ENCODE measurements at places on chromosomes 6 and 20.

GRCh38 chr20:51402201-51402600 is 140.3 kb downstream of the NFATC2 start:
- DNase-seq = peak; percentile 59

GRCh38 chr6:138188278-138188941 is 26.7 kb downstream of the ARFGEF3 start:
- no peak for DNase-seq

- DNase-seq = no peak
Measured at GRCh38 chr6:44966449-44967092, 361.6 kb upstream of the RUNX2 start.

DNA sequence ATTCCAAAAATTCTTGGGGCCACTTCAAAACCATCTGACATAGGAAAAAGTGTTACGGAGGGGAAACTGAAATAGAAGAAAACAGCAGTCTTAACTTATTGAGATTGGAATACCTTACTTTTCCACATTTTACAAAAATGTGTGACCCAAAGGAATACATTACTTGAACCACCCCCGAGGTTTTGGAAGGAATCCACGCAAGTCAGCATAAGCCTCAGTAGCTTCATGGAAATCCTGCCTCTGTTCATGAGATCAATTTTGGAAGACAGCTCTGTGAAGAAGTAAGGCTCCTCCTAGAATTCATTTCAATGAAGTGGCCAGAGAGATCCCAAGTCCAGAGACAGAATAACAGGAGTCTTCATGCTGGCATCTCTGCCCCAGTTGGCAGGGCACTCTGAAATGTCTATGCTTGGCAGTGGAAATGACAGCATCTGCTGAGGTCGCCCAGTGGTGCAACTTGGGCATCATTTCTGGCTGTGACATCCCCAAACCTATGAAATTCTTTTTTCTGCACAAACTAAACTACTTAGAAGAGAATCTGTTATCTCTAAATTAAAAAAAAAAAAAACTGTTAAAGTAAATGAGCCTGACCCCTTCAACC is 132.5 kb downstream of the EPM2A start:
- DNase-seq = no peak

GRCh38 chr6:16296061-16296670 is 57.8 kb downstream of the GMPR start:
- no peak for DNase-seq

DNA sequence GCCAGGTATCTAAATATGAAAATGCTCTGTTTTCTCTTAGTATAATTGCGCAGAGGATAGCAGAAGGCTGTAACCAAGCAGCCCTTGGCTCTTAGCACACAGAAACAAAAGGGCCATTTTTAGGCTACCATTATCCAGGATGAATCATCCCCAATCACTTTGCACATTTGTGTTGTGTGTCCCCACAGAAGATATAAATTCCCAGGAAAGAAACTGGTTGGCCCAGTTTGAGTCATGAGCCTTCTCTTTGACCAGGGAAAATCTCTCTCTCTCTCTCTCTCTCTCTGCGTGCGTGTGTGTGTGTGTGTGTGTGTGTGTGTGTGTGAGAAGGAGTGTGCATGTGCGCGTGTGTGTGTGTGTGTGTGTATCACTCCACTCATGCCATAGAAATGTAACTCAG is 178.5 kb downstream of the FRK start:
- no peak for DNase-seq

GRCh38 chr6:139594333-139594965 is 220.0 kb upstream of the CITED2 start:
- DNase-seq = no peak

DNA sequence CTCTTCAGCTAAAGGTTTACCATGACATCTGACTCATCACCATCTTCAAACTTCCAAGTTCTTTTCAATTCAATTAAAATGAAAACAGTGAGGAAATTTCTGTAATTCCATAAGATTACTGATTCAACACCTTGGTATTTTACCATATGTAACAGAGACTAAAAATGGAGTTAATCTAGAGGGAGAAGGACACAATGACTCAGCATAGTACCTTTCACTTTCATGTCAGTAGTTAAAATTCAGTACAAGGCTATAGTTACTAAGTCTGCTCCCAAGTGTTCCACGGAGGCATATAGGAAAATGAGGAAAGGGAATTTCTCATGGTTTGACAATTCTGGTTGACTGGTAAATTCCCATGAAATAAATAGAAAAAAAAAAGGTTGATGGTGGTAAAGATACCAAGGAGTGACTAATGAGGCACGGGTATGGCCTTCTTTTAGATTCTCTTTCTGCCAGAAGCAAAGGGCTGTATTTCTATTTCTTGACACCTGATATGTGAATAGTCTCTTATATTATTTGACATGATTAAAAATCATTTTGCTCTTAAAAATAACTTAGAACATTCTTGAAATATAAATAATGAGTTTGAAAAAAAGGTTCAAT is 526.7 kb upstream of the ADGRB3 start:
- no peak for DNase-seq

- DNase-seq = peak; percentile 45
Measured at GRCh38 chr20:50848341-50848808, 53.5 kb downstream of the BCAS4 start.

GRCh38 chr6:77457720-77458349 is 5.5 kb downstream of the HTR1B start:
- peak; percentile 41 for DNase-seq

- DNase-seq = no peak
Measured at GRCh38 chr6:107374264-107374663, 85.1 kb downstream of the PDSS2 start.

DNA sequence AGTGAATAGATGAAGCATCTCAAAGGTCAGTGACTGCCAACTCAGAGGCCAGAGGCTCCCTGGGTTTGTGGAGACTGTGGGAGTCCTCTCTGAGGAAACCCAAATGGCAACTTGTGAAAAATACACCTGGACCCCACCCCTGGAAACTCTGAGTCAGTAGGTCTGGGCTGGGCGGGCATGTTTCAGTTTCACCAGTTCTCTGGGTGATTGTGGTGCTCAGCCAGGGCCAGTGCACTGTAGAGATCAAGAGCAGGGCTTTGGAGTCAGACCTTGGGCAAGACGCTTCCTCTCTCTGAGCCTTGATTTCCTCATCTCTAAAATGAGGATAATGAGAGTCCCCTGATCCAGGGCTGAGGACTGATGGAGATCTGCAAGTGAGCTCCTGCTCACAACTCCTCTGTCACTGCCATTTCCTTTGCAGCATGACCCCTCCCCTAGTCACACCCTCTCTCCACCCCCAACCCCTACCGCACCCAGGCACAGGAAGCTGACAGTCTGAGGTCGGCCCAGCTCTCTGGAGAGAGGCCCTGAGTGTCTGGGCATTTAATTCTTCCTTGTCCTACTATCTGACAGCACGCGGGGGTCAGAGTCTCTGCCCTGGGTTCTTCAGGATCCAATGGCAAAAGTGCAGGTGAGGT is 5.1 kb downstream of the DEF6 start:
- DNase-seq = peak; percentile 81

- no peak for DNase-seq
Measured at GRCh38 chr20:51029963-51030920, 7.3 kb upstream of the KCNG1 start.

GRCh38 chr20:57977569-57977968 is 250.9 kb downstream of the ANKRD60 start:
- no peak for DNase-seq

- DNase-seq = no peak
Measured at GRCh38 chr6:129957941-129958898, 60.2 kb upstream of the L3MBTL3 start.

GRCh38 chr20:56088375-56088774 is 83.1 kb upstream of the CBLN4 start:
- DNase-seq = no peak

GRCh38 chr6:158560836-158561320 is 987 bp downstream of the TMEM181 start:
- DNase-seq = peak; percentile 16

- no peak for DNase-seq
Measured at GRCh38 chr6:76790045-76790796, 673.1 kb downstream of the HTR1B start.

DNA sequence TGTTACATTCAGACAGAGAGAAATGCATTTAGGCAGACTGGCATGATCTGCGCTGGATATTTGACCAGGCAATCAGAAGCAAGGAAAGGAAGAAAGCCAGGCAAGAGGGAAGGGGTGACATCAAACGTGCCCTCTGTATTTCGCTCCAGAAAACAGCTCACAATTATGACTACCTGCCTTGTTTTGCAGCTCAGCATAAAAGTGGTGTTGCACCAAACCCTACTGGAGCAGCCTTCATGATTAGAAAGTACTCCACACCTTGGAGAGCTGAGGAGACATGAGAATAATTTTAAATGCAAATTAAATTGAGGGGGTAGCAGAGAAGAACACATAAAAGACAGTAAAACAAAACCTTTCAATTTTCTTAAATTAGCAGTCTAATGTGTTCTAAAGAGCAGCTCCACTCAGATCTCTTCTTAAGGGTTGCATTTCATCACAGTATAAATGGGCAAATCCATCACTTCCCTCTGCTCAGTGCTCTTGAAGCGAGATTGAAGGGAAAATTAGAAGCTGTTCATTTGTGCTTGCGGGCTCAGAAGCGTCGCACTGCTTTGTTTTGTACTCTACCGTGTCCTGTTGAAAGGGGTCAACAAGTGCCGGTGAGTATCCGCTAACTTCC is at the start of gene PHACTR1:
PHACTR1 (plus strand) TSS at position 470 of the 619 bp plus-strand sequence.
- DNase-seq = no peak

DNA sequence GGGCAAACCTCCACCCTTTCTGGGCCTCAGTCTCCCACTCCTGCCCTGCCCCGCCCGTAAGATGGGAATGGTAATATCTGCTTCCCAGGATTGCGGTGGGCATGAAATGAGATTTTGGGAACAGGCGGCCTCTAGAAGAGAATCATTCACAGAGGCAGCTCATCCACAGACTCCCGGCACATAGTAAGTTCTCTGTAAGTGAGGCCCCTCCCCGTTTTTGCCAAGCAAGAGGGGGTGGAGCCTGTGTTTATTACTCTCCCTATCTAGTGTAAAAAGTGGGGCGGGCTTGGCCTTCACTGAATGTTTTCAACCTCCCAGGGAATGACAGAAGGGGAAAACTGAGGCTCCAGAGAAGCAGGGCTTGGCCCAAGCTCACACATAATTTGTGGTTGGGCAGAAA is 20.0 kb downstream of the SUN5 start:
- DNase-seq = no peak

GRCh38 chr6:92050216-92050615 is 1369.1 kb downstream of the EPHA7 start:
- no peak for DNase-seq

DNA sequence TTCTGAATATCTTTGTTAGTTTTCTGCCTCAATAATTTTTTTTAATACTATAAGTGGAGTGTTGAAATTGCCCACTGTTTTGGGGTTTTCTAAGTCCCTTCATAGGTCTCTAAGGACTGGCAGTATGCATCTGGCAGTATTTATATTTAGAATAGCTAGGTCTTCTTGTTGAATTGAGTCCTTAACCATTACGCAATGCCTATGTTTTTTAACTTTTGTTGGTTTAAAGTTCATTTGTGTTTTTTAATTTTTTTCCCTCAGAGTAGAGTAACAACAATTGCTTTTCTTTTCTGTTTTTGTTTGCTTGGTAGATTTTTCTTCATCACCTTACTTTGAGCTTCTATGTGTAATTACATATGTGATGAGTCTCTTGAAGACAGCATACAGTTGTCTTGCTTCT is 375.9 kb upstream of the EYS start:
- DNase-seq = no peak

DNA sequence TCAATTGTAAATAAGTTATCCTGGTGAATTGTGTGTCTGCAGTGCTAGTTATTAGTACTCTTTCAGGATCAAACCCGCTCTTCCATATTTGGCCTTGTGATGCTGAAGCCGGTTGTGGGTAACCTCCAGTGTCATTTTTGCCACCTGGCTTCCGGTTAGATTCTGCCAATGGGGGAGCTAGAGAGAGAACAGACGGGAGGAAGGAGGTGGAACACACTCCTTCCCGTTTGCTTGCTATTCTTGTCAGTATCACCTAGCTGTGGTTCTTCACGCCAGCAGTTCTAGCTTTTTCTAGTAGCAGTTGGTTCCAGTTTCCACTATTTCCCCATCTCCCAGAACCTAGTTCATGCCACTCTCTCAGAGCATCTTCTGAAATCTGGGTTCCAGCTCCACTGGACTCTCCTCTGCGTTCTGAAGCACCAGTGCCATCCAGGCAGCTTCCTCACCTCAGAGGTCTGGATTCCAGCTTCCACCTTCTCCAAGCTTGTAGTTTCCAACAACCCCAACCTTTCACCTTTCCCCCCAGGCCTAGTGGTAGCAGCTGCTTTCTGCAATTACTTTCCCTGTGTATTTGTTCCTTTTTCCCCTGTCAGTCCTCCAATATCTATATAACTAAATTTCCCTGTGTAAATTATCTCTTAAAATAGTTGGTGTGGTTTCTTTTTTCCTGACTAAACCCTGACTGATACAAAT is 46.9 kb upstream of the LOC128125822 start:
- DNase-seq = peak; percentile 52

DNA sequence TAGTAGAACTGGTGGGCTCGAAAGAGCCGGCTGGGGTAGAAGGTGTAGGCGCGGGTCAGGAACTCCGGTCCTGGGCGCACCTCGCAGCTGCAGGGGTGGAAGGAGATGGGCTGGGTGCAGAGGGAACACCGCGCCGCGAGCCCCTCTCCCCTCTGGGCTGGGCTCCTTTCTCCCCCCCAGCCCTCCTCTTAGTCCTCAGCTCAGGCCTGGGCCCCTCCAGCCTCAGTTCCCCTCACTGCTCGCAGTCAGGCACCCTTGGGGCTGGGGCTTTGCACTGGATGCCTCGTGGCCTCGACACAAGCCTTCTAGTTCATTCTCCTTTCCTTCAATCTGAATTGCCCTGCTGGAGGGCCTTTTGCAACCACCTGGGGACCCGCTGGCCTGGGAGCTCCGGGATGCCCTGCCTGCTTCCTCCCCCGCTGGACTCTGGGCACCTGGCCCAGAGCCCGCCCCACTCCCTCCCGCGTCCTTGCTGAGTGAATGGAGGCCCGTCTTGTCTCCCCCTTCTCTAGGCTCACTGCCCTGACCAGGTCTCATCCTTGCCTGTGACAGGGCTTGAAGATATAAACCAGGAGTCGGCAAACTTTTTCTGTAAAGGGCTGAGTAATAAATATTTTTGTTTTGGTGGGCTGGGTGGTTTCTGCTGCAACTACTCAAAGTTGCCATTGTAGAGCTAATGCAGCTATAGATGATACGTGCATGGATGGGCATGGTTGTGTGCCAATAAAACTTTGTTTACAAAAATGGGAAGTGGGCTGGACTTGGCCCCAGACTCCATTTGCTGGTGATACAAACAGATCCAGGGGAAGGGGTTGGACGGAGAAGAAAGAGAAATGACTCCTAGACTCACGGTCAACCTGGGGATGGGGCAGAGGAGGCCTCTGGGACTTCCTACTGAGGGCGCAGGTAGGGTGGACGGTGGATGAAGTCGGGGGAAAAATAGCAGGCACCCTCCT is 47.3 kb downstream of the APCDD1L start:
- DNase-seq = no peak

DNA sequence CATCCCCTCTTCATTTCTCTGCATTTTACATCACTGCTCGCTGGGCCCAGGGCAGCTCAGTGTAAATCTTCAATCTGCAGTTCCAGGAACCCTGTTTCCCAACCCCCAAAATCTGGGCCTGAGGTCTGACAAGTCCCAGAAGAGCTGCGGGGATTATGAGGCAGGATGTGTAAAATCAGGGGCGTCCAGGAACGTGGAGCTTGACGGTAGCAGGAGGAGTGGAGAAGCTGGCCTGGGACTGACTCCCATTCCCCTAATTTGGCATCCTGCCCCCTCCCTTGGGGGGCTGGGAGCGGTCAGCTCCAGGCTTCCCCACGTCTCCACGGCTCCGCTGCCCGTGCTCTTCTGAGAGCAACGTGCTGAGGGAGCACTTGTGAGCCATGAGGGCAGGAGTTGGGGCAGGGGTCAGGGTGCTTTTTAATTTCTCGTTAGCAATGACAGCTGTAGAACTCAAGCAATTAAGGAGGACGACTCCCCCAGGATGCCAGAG is 23.4 kb upstream of the VEGFA start:
- no peak for DNase-seq
